A549 (cell line): ENCODE measurements at places on chromosomes 16 and 17. TPM values are rescaled to one million over a fixed set of nuclear protein-coding genes. Genes with fewer than 3 reads are reported as not detected.

CAPNS2 gene
- not detected in 3 replicates for polyA plus RNA-seq

RAMP2 gene
- 0.30 to 1.0 TPM (median 0.87 TPM) in 3 replicates for polyA plus RNA-seq

GPS1 gene
- 122 to 130 TPM (median 126 TPM) in 3 replicates for polyA plus RNA-seq

PTGES3L gene
- polyA plus RNA-seq, result 2.7 to 3.5 TPM (median 3.2 TPM) in 3 replicates

GNAO1 gene
- polyA plus RNA-seq, result 0.23 to 0.47 TPM (median 0.24 TPM) in 3 replicates

UTS2R gene
- polyA plus RNA-seq, result not detected in 3 replicates

TBC1D3H gene
- polyA plus RNA-seq, result not detected in 3 replicates

CBX4 gene
- 25.9 to 31.9 TPM (median 31.0 TPM) in 3 replicates for polyA plus RNA-seq

TNP2 gene
- not detected in 3 replicates for polyA plus RNA-seq

CLEC19A gene
- polyA plus RNA-seq, result 0.49 to 0.58 TPM (median 0.50 TPM) in 3 replicates

MAPT gene
- polyA plus RNA-seq, result 1.1 to 1.6 TPM (median 1.2 TPM) in 3 replicates

GRCh38 chr17:39863918-39864746 is at the start of gene IKZF3:
TSS of gene IKZF3 (minus strand) at chr17:39864312. CDS start at chr17:39864126, 186 bp downstream.
- DNase-seq, result peak; percentile 64

DNA sequence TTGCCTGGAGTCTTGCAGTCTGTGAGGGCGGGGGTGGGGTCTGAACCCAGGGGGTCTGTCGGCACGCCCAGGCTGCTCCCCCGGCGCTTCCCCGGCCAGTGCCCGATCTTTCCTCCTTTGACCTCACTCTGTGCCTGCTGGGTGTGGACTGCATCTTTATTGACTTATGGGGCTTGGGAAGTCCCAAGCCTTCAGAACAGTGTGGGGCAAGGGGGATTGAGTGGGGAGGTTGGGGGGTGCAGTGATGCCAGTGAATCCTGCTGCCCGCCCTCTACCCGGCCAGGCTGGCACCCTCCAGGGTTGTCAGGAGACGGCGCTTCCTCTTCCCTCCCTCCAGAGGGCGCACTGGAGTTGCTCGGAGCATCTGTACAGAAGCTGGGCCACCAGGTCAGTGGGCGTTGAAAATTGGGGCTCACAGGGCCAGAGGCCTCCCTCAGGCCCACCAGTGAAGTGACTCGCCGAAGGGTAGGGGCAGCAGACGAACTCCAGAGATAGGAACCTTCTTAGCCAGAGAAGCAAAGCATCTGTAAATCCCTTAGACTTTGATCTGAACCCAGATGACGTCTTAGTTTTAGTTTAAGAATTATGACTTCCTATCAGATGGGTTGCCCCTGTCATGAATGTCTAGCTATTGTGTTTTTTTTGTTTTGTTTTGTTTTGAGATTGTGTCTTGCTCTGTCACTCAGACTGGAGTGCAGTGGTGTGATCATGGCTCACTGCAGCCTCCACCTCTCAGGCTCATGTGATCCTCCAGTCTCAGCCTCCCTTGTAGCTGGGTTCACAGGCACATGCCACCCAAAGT is 184.8 kb upstream of the CIBAR2 start:
- peak; percentile 79 for DNase-seq

- no peak for DNase-seq
Observed at GRCh38 chr17:79531191-79532095, 79.4 kb downstream of the RBFOX3 start.

GRCh38 chr16:86929057-86929871 is 350.9 kb downstream of the FOXL1 start:
- no peak for DNase-seq

DNA sequence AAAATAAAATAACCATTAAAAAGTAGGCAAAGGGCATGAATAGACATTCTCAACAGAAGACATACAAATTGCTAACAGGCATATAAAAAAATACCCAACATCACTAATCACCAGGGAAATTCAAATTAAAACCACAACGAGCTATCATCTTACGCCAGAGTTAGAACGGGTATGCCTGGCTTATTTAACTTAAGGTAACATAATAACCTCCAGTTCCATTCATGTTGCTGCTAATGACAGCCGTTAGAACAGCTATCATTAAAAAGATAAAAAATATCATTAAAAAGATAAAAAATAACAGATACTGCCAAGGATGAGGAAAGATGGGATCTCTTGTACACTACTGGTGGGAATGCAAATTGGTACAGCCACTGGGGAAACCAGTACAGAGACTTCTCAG is 89.3 kb downstream of the GAS7 start:
- DNase-seq, result no peak

- no peak for DNase-seq
Observed at GRCh38 chr16:80025236-80025635, 424.7 kb upstream of the MAF start.

DNA sequence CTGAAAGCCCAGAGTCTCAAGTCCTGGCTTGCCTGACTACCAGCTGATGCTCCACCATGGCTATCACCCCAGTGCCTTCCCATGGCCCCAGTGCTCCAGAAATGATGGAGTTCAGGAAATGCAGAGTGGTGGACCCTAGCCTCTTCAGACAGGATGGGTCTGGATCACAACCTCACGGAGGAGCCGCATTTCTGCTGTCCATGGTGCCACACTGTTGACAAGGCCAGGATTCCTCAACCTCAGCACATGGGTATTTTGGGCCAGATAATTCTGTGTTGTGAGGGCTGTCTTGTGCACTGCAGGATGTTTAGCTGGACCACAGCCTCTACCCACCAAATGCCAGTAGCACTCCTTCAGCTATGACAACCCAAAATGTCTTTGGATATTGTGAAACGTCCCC is 6.7 kb upstream of the CRHR1 start:
- no peak for DNase-seq

DNA sequence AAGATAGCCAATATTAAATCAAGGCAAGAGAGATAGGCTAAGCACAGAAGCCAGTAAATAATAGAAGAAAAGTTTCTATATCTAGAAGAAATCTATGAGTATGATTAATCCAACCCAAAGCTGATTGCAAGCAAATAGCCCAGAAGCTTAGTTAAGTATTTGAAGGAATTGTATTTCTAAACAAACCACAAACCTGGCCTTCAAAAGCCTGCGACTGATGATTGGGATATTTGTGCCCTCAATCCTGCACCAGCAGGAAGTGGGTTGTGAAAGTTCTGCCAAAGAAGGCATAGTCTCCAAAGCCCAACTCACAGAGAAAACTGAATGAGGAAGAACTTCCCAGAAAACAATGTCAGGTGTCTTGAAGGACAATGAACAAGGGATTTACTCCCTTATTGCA is 114.5 kb upstream of the C17orf78 start:
- DNase-seq, result no peak

DNA sequence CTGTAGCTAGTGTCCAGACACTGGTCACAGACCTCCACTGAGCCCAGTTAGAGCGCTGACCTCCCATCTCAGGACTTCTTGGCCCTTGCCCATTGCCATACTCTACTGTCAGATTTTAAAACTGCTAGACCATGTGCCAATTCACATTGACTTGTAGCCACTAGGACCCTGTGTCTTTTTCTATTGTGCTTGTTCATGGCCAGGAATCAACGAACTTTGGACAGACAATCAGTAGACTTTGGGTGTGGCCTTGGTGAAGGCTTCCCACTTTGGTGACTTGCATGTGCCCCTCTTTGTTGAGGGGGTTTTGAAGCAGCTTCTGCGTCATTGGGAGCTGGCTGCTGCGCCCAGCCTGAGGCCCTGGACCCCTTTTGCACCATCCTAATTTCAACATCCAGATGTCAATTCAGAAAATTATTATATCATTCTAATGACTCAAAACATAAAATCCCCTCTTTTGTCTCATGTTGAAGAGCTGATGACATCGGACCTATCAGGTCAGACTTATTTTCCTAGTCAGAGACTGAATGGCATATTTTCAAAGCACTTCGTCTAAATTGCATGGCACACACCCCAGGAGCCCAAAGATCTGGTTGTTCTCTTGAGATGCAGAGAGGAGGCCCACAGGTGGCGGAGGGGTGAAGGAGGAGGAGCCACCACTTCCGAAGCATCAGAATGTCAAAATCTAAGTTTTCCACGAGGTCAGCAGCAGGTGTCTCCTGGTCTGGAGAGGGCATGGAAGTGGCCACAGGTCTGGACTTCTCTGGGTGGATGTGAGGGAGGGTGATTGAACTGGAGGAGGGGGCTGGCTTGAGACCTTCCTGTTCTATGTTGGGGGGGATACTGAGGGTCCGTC is 93.4 kb upstream of the CBX4 start:
- DNase-seq, result no peak

DNA sequence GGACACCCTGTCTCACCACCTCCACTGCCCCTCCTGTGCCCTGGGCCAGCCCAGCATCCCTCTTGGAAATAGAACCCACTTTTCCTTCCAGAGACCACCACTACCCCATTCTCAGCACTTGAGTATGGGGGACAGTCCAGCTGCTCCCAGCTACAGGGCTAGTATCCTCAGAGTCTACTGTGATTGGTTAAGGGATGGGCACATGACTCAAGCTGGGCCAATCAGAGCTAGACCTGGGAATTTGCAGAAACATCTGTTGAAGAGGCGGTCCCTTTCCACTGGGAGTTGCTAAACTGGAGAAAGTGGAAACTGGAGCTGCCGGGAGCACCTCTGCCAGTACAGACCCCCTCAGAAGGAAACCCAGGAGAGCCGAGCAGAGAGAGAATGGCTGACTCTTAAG is 156.6 kb downstream of the GSG1L start:
- peak; percentile 25 for DNase-seq

- DNase-seq, result no peak
Observed at GRCh38 chr17:82227629-82228277, 1.1 kb upstream of the SLC16A3 start.

GRCh38 chr16:8878523-8878911 is 3.6 kb upstream of the LITAFD start:
- no peak for DNase-seq

- DNase-seq, result peak; percentile 54
Observed at GRCh38 chr17:77420804-77421629, 280.2 kb downstream of the SEC14L1 start.

- no peak for DNase-seq
Observed at GRCh38 chr16:69049603-69050375, 55.7 kb upstream of the HAS3 start.
